ENCODE measurements at places on chromosomes 2 and 18.

- DNase-seq: peak; percentile 98
These were observed 22.5 kb upstream of the SIGLEC15 start for GRCh38 chr18:45802814-45803492.

DNA sequence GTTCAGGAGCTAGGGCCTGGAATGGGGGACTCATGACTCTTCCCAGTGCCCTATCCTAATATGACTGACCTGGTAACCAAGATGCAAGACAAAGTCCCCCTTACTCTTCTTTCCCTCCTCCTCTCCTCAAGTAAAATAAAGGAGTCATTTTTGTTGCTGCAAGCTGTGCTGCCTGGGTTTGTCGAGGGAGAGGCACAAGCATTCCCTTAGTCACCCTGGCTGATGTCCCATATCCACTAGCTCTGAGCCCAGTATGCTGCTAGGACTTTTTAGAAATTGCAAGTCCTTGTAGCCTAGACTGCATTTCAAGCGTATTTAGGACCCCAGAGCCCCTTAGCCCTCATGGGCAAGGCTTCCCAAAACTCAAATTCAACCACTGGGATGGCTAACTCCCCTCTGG, 338.5 kb upstream of the SETBP1 start:
- no peak for DNase-seq

DNA sequence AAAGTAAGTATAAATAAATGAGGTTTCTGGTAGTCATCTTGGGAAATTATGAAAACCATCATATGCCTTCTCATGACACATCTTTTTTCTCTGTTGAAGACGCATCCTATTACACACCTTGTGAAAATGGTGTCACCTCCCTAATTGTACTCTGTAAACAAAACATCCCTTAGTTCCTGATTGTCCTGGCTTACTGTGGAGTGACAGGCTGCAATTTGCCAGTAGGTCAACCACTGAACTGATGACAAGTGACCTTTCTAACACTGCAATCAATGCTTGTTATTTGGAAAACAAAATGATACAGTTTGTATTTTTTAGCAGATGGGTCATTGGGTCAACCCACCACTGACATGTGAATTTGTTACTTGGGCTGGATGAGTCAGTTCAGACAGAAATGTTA, 219.5 kb downstream of the PTPRM start:
- no peak for DNase-seq

DNA sequence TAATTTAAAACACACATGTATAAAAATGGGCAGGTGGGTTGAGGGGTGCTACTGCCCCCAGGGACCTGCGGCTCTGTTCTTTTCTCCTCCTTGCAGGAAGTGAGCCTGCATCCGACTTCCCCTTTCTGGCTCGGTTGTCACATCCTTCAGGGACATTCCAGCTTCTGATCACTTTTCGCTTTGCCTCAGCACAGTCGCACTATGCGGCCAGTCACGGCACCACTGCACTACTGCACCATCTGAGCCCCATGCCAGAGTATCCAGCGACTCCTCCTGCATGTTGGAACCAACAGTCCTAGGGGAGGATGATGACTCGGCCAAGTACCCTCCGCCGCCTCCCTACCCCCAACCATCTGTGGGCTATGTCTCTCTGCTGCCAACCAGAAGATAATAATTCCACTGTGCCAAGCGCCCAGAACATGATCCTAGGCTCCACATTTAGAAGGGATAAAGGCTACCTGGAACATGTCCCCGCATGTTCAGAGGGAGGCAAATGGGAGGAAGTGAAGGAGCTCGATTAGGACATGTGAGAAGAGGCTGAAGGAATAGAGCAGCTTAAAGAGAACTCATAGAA, 17.6 kb downstream of the CDC42EP3 start:
- no peak for DNase-seq

GRCh38 chr2:12199491-12200211, 453.2 kb downstream of the LPIN1 start:
- DNase-seq: no peak

DNA sequence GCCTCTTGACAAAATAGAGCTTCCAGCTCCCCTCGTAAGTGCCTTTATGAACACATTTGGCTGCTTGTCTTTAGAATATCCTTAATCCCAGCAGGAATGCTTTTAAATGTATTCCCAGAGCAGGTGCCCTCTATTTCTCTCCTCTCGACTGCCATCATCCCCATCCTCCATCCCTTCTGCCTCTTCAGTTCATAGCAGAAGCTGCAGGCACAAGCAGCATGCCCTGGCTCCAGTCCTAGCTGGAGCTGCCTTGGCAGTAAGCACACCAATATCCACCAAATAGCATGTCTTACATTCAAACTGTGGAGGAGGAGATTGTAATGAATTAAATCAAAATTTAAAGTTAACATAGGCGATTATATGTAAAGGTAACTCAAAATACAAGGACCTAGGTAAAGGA, 891.3 kb upstream of the SLC39A10 start:
- DNase-seq: no peak

- DNase-seq: no peak
These were observed 88.5 kb upstream of the COL5A2 start for GRCh38 chr2:189267925-189268579.

GRCh38 chr18:31203096-31203793, 40.6 kb upstream of the DSC1 start:
- no peak for DNase-seq

GRCh38 chr2:21939967-21940366, 816.2 kb downstream of the TDRD15 start:
- no peak for DNase-seq

- no peak for DNase-seq
These were observed 448.1 kb upstream of the NXPH2 start for GRCh38 chr2:139228276-139228675.

DNA sequence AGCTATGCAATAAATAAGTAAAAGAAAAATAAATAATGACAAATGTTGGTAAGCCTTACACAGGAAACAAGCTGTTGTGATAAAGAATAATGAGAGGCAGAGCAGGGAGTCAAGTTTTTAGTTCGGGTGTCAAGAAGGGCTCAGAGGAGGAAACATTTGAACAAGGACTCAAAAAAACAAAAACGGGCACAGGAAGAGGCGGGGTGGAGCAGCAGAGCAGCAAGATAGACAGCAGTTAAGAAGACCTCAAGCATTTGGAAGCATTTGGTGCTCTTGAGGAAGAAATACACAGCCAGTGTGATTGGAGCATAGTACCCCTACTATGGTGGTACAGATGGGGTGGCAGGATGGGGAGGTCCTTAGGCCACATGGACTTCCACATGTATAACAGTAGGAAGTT, 2.8 kb downstream of the TMEM169 start:
- DNase-seq: no peak

DNA sequence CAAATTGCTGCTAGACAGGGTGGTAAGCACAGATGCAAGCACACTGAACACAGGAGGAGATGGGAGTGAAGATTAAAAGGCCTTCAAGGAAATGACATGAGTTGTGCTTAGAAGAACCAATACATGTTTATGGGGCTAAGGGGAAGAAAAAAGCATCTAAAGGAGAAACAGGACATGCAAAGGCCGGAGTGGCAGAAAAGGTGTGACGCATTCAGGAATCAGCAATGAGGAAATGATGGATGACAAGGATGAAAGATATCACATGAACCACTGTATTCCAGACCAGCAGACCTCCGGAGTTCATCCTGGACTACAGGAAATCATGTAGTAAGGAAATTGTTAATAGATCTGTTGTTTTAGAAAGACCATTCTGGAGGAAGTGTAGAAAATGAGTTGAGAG, 42.8 kb downstream of the PPP4R1 start:
- no peak for DNase-seq

DNA sequence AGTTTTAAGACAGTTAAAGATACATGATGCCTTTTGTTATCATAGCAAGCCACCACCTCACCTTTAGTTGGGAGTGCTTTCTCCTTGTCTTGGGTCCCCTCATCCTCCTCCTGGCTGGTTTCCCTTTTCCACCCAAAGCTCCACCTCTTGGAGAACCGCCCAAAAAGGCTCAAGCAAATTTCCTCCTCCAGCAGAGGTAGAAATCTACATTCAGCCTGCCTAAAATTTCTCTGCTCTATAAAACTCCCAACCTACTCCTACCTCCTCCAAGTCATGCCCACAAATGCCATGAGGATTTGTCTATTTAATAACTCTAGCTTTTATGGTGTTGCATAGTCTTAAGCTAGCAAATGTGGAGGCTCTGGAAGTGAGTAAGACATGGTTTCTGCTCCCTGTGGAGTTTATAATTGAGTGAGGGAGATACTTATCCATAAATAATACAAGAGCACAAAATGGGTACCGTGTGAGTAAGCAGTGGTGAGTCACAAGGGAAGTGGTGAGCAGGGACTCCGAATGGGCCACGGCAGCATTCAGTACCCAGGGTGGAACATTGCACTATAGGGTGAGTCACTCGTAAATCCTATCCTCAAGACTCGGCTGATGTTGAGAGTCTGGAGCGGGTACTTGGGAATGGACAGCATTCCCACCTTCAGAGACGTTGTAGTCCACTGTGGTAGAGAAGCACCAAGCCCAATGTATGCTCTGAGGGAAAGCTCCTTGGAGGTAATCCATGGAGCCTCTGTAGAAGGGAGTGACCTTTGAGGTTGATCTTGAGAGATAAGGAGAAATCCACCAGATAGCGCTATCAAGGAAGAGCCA, 146.3 kb downstream of the RTN4 start:
- no peak for DNase-seq

GRCh38 chr2:9775999-9776712, 67.1 kb upstream of the TAF1B start:
- no peak for DNase-seq

GRCh38 chr2:54551123-54551756, 95.1 kb downstream of the SPTBN1 start:
- no peak for DNase-seq

GRCh38 chr18:26549263-26550094, 1.1 kb upstream of the KCTD1 start:
- no peak for DNase-seq

GRCh38 chr18:56224669-56225561, 413.5 kb downstream of the TXNL1 start:
- no peak for DNase-seq

- DNase-seq: no peak
These were observed 18.6 kb upstream of the NCL start for GRCh38 chr2:231482806-231483391.

Measured in LNCaP clone FGC (cell line).